Bronchial epithelial cell (primary cell): ENCODE measurements at places on chromosomes 5 and 9.

GRCh38 chr9:76095585-76095984, 205.1 kb downstream of the PCSK5 start:
- no peak for DNase-seq

GRCh38 chr5:67031692-67032091, 164.9 kb downstream of the CD180 start:
- no peak for DNase-seq

DNA sequence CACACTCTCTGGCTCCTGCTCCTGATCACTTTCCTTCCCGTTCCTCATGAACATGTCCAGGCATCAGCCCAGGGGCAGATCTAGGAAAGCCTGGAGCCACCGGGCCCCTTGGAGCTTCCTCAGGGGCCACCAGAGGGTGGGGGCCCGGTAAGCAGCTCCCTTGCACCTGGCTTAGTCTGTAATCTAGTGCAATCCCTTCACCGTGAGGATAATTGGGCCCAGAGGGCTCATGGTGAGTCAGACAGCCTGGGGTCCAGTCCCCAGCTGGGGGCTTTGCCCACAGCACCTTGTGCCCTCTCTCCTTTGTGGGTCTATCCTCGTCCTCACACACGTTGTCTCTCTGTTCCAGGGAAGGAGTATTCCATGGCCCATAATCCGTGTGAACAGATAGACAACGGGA, 10.4 kb upstream of the ALDH1B1 start:
- DNase-seq, result no peak

DNA sequence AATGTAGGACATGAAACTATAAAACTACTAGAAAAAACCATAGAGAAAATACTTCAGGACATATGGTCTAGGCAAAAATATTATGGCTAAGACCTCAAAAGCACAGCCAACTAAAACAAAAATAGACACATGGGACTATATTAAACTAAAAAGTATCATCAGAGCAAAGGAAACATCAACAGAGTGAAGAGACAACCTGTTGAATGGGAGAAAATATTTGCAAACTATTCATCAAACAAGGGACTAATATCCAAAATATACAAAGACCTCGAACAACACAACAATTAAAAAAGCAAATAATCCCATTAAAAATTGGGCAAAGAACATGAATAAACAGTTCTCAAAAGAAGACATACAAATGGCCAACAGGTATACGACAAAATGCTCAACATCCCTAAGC, 210.9 kb downstream of the PCSK1 start:
- no peak for DNase-seq

GRCh38 chr9:21750021-21750735, 52.3 kb upstream of the MTAP start:
- DNase-seq, result no peak

- DNase-seq, result no peak
Measured at GRCh38 chr5:32355686-32356085, 42.9 kb upstream of the MTMR12 start.

DNA sequence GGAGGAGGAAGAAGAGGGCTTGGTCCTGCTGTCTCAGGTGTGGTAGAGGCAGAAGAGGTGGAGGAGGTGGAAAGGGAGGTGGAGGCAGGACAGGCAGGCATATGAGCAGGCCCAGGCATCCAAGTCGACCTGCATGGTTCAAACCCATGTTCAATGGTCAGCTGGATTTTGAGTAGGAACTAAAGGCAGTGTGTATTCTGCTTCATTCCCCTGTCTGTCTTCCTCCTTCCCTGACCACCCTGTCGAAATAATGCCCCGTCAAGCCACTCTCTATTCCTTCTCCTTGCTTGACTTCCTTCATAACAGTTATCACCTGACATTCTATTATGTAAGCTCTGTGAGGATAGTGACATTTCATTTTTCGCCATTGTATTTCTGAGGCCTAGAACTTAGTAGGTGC, 34.8 kb downstream of the ATP6V0E1 start:
- DNase-seq, result no peak

GRCh38 chr5:112635276-112635675, 102.4 kb upstream of the APC start:
- DNase-seq, result peak; percentile 42

GRCh38 chr9:79684711-79685575, 113.2 kb downstream of the TLE4 start:
- DNase-seq, result peak; percentile 63

DNA sequence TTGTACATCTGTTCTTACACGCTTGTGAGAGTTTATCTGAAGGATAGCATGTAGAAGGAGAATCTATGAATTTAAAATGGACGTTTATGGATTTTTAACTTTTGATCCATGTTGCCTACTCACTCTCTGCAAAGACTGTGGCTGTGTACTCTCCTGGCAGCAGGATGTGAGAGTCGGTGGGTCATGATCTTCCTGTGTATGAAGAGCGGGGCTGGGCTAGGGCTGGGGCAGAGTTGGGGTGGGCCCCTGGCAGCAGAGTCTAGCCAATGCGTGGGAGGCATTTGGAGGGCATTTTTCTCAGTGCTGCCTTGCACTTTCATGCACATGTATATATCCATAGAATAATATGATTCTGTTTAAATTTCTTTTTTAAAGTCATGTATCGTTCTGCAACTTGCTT, 24.0 kb upstream of the DAB2IP start:
- DNase-seq, result no peak

- no peak for DNase-seq
Measured at GRCh38 chr9:106417685-106418084, 445.3 kb upstream of the ZNF462 start.

DNA sequence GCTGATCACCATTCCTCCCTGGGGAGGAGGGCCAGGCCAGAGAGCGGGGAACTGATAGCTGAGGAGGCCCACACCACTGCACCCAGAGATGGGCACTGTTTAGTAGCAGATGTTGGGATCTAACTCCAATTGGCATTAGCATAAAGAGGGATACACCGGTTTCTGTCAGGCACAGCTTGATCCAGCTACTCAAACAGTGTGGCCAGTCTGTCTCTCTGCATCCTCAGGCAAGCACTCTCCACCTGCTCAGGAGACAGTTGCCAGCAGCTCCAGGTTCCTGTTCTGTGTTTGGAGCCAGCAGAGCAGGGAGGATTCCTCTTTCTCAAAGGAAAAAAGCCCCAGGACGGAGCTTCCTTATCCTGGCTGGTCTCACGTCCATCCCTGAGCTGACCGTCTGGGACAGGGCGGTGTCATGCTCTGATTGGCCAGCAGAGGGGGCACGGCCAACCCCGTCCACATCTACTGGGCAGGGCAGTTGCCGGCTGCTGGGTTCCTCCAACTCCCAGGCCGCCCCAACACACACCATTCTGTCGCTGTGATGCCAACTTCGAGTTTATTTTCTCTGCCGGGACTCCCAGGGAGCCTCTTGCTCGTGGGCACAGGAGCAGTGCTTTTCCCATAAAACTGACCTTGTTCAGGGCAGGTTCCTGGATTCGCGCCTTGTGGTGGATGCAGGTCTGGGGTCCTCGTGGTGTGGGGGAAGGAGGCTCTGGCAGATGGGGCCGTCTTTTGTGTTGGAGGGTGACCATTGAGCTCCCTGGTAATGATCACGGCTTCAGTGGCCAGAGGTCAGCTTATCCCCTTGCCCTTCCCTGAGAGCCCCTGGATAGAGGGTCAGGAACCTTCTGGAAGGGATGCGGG, 47.9 kb downstream of the COL5A1 start:
- no peak for DNase-seq

DNA sequence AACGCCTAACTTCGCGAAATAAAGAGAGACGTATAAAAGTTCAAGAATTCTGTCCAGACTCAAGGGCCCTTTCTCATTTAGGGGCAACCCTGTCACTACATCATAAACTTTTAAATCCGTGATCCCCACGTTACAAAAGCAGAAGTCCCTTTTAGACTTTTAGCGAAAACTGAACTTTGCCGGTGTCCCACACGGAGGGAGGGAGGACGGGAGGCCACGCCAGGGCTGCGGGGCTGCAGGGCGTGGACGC, 515 bp upstream of the F2R start:
- DNase-seq, result no peak

DNA sequence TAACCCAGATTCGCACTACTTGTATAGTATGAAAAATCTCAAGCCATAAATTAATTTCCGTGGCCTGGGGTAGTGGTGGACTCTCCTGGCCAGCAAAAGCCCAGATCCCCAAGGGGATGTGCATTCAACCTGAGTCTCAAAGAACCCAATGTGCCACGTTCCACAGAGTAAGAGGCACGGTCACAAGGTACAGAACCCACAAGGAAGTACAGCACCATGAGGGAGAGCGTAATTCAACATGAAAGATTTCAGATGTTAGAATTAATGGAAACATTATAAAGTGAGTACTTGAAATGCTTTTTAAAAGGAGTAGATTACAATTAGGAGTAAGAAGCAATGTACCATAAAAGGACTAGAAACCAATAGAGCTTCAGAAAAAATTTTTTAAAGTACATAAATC, 23.4 kb downstream of the SRD5A1 start:
- no peak for DNase-seq

DNA sequence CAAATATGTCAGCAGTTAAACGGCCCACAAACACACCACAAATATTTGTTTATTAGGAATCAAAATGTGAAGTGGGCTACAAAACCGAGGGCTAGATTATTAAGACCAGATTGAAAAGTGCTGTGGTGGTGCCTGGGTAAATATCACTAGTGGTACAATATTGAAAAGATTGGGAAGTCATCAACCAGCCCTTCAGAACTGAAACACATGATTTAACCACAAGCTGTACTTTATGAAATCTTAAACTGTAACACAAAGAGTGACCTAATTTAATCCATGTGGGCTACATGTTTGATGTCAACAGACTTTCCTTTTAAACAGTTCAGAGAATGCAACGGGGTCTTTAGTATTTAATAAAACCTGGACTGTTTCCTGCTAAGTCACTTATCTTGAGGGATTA, 182.3 kb downstream of the SPATA31D1 start:
- no peak for DNase-seq

- DNase-seq, result no peak
Measured at GRCh38 chr9:69496846-69497450, 171.9 kb downstream of the ENTREP1 start.

- DNase-seq, result no peak
Measured at GRCh38 chr5:131952301-131952857, 6.9 kb upstream of the MEIKIN start.
